HT1080 (cell line): ENCODE measurements at places on chromosomes 11 and 22. TPM values are rescaled to one million over a fixed set of nuclear protein-coding genes. Genes with fewer than 3 reads are reported as not detected.

- DNase-seq: no peak
These were observed 1.1 kb downstream of the TRIM22 start for GRCh38 chr11:5690736-5691135.

Gene RAG1
- total RNA-seq: 0.17 and 0.19 TPM in 2 replicates

Gene CD3E
- total RNA-seq: 0.42 TPM in 1 of 2 replicates, not detected in the other

Gene RFPL1
- not detected in 2 replicates for total RNA-seq
